ENCODE measurements at places on chromosomes 4 and X.

DNA sequence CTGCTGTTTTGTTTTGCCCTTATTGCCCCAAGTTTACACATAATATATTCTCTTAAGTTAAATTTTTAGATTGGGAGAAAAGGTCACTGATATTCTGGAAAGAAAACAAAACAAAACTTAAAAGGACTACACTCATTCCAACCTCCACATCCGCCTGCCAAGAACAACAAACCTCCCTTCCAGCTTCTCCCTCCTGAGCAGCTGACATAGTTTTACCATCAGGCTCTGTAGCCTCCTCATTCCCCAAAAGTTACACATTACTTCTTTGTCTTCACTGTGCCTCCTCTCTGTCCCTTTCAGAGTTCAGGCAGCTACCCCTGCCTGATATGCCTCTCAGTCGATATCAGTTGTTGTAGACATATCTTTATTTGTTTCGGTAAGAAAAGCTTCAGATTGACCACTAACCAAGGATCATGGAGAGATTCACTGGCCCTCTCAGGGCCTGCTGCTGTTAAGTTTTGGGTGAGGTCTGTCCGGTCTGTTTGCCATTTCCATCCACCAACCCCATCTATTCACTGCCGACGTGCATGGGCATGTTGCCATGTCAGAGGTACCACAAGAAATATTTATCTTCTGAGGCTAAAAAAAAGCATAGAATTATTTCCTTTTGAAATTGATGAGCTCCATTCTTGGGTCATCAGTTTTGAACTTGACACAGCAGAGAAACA is 164.1 kb downstream of the GASK1B start:
- no peaks in the 10 kb centered on the region for H3K36me3 ChIP-seq
- H3K27ac ChIP-seq: no peak overlapping the region
- no peaks in the 10 kb centered on the region for H3K27me3 ChIP-seq
- H3K4me3 ChIP-seq: no peak overlapping the region
- DNase-seq: no peak

DNA sequence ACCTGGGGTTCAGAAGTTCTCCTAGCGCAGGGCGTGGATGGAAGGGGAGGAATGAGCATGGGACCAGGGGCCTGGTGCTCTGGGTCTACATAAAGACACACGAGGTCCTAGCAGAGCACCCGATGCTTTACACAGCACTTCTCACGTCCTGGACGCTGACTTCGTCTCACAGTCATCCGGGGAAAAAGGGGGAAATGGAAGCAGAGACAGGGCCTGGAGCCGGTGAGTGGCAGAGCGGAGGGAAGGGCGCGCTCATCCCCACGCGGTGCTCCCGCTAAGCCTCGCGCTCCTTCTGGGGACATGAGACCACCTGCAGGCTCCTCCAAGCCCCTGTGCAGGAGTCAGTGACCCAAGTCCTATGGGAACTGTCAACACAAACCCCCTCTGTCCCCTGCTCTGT is 157.7 kb downstream of the AFAP1 start:
- no peak overlapping the region for H3K4me3 ChIP-seq
- H3K27ac ChIP-seq: no peak overlapping the region
- H3K4me1 ChIP-seq: peaks cover 17% of the 10 kb centered on the region
- H3K36me3 ChIP-seq: no peaks in the 10 kb centered on the region

DNA sequence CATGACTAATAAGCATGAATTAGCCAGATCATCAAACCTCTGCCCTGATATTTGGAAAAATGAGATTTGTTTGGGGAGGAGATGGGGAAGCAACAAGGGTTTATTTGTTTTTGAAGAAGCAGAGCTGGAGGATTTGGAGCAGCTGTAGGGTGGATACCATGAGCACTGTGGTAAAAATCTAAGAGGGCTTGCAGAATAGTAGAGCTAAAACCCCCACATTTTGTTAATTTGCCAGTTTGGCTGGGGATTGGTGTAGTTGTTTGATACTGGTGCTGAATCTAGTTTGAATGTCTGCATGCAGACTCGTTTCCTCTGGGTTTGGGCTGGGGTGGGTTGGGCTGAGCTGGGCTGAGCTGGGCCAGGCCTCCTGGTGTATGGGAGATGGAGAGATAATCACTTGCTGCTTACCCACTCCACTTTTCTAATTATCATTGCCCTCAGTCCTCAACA is 43.7 kb downstream of the SMAD1 start:
- H3K27ac ChIP-seq: no peak overlapping the region
- no peaks in the 10 kb centered on the region for H3K36me3 ChIP-seq
- no peak for DNase-seq
- H3K4me3 ChIP-seq: no peak overlapping the region
- peaks cover 4% of the 10 kb centered on the region for H3K27me3 ChIP-seq
- no peaks in the 10 kb centered on the region for H3K4me1 ChIP-seq

DNA sequence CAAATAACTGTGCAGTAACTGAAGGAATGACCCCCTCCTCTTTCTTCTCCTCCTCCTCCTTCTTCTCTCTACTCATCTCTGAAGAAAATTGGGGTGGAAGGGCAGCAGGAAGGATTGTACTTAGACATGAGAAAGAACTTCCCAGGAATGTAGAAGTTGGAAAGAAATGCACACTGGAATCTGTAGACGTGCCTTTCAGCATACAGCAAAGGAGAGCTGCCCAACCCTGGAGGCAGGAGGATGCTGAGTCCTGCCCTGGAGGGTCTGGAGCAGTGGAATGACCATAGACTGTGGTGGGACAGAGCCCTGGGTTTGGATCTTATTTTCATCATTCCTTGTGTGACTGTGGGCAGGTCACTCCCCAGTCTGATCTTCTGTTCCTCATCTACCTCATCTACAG is 80.1 kb downstream of the PJA1 start:
- no peak overlapping the region for H3K4me3 ChIP-seq
- no peak for DNase-seq
- H3K27ac ChIP-seq: no peak overlapping the region
- no peaks in the 10 kb centered on the region for H3K36me3 ChIP-seq
- no peaks in the 10 kb centered on the region for H3K27me3 ChIP-seq
- H3K4me1 ChIP-seq: no peaks in the 10 kb centered on the region

GRCh38 chrX:102697494-102697893 is 14.8 kb upstream of the GPRASP2 start:
- no peak overlapping the region for H3K4me3 ChIP-seq
- no peak overlapping the region for H3K27ac ChIP-seq
- DNase-seq: no peak
- no peaks in the 10 kb centered on the region for H3K36me3 ChIP-seq
- H3K27me3 ChIP-seq: no peaks in the 10 kb centered on the region

GRCh38 chr4:28443801-28444412 is 1583.3 kb downstream of the STIM2 start:
- DNase-seq: no peak
- H3K4me3 ChIP-seq: no peak overlapping the region
- H3K27ac ChIP-seq: no peak overlapping the region
- no peaks in the 10 kb centered on the region for H3K36me3 ChIP-seq
- no peaks in the 10 kb centered on the region for H3K4me1 ChIP-seq

GRCh38 chr4:46944345-46944744 is 35.3 kb upstream of the COX7B2 start:
- H3K27ac ChIP-seq: no peak overlapping the region
- no peak overlapping the region for H3K4me3 ChIP-seq
- no peaks in the 10 kb centered on the region for H3K36me3 ChIP-seq
- H3K27me3 ChIP-seq: peaks cover 2% of the 10 kb centered on the region

GRCh38 chrX:134162032-134162431 is 75.0 kb upstream of the CCDC160 start:
- H3K4me1 ChIP-seq: no peaks in the 10 kb centered on the region
- no peak overlapping the region for H3K4me3 ChIP-seq
- no peak for DNase-seq
- no peaks in the 10 kb centered on the region for H3K36me3 ChIP-seq
- H3K27ac ChIP-seq: no peak overlapping the region
- peaks cover 2% of the 10 kb centered on the region for H3K27me3 ChIP-seq

DNA sequence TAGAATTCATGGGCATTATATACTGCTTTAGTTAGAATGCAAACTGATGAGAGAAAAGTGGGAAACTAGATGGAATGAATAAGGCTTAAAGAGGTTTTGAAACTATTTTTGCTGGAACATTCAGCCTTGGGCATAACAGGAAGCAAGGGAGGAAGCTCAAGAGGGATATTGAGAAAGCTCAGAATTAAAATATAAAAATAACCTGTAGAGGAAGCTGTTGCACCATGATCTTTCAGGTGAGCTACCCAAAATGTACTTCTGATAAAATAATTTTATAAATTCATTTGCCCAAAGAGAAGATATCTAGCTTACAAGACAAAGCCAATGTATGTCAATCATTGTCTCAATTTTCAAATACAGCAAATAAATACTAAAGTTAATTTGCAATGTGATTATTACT is 11.3 kb downstream of the GC start:
- no peaks in the 10 kb centered on the region for H3K27me3 ChIP-seq
- DNase-seq: no peak
- no peaks in the 10 kb centered on the region for H3K36me3 ChIP-seq
- H3K27ac ChIP-seq: no peak overlapping the region

- no peaks in the 10 kb centered on the region for H3K36me3 ChIP-seq
- no peak overlapping the region for H3K27ac ChIP-seq
- DNase-seq: no peak
- H3K4me1 ChIP-seq: peaks cover 13% of the 10 kb centered on the region
These were observed 2.2 kb downstream of the KIT start for GRCh38 chr4:54659749-54660535.

- no peak overlapping the region for H3K27ac ChIP-seq
- H3K27me3 ChIP-seq: no peaks in the 10 kb centered on the region
- no peaks in the 10 kb centered on the region for H3K36me3 ChIP-seq
- H3K4me3 ChIP-seq: no peak overlapping the region
- no peak for DNase-seq
These were observed 242.5 kb upstream of the VCX3A start for GRCh38 chrX:6777238-6778002.

- H3K27ac ChIP-seq: no peak overlapping the region
- DNase-seq: peak; percentile 35
- no peak overlapping the region for H3K4me3 ChIP-seq
- H3K4me1 ChIP-seq: no peaks in the 10 kb centered on the region
- H3K27me3 ChIP-seq: no peaks in the 10 kb centered on the region
These were observed 126.3 kb downstream of the AASDH start for GRCh38 chr4:56261027-56261426.

- H3K36me3 ChIP-seq: peaks cover 87% of the 10 kb centered on the region
- peak overlapping the region; percentile 79 for H3K27ac ChIP-seq
- H3K27me3 ChIP-seq: no peaks in the 10 kb centered on the region
- no peak for DNase-seq
These were observed 18.5 kb downstream of the WDR1 start for GRCh38 chr4:10097906-10098779.

- no peaks in the 10 kb centered on the region for H3K4me1 ChIP-seq
- no peak overlapping the region for H3K27ac ChIP-seq
- DNase-seq: no peak
- no peaks in the 10 kb centered on the region for H3K36me3 ChIP-seq
- H3K4me3 ChIP-seq: no peak overlapping the region
- H3K27me3 ChIP-seq: peaks cover 3% of the 10 kb centered on the region
These were observed 26.1 kb upstream of the CXCL13 start for GRCh38 chr4:77579406-77580076.

- H3K27me3 ChIP-seq: no peaks in the 10 kb centered on the region
- no peak overlapping the region for H3K27ac ChIP-seq
- H3K4me1 ChIP-seq: no peaks in the 10 kb centered on the region
- no peaks in the 10 kb centered on the region for H3K36me3 ChIP-seq
- no peak overlapping the region for H3K4me3 ChIP-seq
These were observed 38.1 kb downstream of the KDR start for GRCh38 chr4:55087009-55087912.

GRCh38 chr4:79598801-79599200 is 190.8 kb upstream of the GK2 start:
- no peak for DNase-seq
- no peak overlapping the region for H3K27ac ChIP-seq
- no peaks in the 10 kb centered on the region for H3K36me3 ChIP-seq
- H3K4me3 ChIP-seq: no peak overlapping the region
- H3K4me1 ChIP-seq: peaks cover 3% of the 10 kb centered on the region

GRCh38 chr4:87913896-87914295 is 61.6 kb upstream of the SPP1 start:
- H3K4me1 ChIP-seq: no peaks in the 10 kb centered on the region
- no peak overlapping the region for H3K27ac ChIP-seq
- no peak for DNase-seq

DNA sequence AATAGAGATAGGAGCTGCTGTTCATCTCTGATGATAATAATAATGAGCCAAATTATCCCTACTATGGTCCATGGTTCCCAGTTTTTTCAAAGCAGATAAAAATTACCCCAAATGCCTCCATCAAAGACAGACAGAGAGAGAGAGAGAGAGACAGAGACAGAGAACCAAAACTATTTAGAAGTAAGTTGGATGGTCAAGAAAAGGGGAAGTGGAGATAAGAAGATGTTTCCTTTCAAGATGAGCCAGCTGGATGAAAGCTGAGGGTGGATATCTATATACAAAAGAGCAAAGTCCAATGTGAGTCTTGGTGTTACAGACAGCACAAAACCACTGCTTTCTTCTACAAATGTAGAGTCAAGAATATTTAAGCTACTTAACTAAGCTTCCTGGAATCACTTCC is 173.9 kb downstream of the GRIA3 start:
- no peak for DNase-seq
- no peaks in the 10 kb centered on the region for H3K36me3 ChIP-seq
- H3K27ac ChIP-seq: no peak overlapping the region
- H3K4me1 ChIP-seq: no peaks in the 10 kb centered on the region

GRCh38 chrX:125291124-125291523 is 28.5 kb upstream of the TEX13C start:
- H3K4me1 ChIP-seq: peaks cover 6% of the 10 kb centered on the region
- DNase-seq: no peak
- H3K27me3 ChIP-seq: no peaks in the 10 kb centered on the region
- no peaks in the 10 kb centered on the region for H3K36me3 ChIP-seq
- H3K4me3 ChIP-seq: no peak overlapping the region
- no peak overlapping the region for H3K27ac ChIP-seq

GRCh38 chr4:141391771-141392170 is 171.1 kb downstream of the ZNF330 start:
- DNase-seq: no peak
- H3K4me1 ChIP-seq: no peaks in the 10 kb centered on the region
- no peak overlapping the region for H3K4me3 ChIP-seq
- H3K27ac ChIP-seq: no peak overlapping the region
- no peaks in the 10 kb centered on the region for H3K36me3 ChIP-seq

DNA sequence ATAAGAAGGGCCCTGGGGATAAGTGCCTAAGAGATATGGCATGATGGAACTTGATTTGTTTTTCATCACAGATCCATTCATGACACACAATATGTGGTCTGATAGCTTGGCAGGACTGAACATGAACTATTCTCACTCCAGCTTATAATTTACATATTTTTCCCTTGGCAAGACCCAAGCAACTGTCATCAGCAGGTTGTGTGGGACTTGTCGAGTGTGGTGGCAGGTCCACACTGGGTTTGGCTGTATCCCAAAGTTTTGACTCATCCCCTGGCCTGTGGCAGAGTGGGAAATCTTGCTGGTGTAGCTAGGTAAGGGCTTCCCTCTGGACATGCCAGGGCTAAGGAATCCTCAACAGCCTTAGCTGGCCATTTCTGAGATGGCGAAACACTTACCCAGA is 81.0 kb upstream of the STIM2 start:
- H3K27ac ChIP-seq: no peak overlapping the region
- H3K4me3 ChIP-seq: no peak overlapping the region
- no peaks in the 10 kb centered on the region for H3K4me1 ChIP-seq
- H3K36me3 ChIP-seq: no peaks in the 10 kb centered on the region

DNA sequence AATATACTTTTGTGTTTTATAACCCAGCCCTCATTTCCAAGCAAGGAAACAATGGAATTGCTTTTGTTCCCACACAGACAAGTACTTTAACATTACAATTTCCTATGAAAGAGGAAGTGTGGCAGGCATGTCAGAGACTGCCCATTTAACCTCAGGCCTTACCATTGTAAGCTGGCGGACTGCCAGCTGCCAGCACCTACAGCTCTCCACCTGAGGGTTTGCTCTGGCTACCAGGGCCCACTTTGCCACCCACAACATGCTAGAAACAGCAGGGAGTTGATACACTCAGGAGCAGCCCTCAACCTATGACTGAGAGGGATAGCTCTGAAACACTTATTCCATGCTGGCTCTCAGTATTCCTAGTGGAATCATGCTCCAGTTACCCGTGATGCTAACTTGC is 152.3 kb upstream of the PRDX4 start:
- no peaks in the 10 kb centered on the region for H3K36me3 ChIP-seq
- DNase-seq: no peak
